CD4-positive, alpha-beta T cell treated with Interleukin-6 at 100 ng/mL for 8 hours (primary cell): ENCODE measurements at places on chromosomes 3 and 15.
A peak's percentile ranks its signal among the peaks of the same experiment; 100 is the strongest.

GRCh38 chr3:196115678-196116083 is 33.8 kb upstream of the TFRC start:
- DNase-seq: no peak

- DNase-seq: no peak
Measured at GRCh38 chr3:66039590-66039887, 821 bp upstream of the MAGI1 start.

DNA sequence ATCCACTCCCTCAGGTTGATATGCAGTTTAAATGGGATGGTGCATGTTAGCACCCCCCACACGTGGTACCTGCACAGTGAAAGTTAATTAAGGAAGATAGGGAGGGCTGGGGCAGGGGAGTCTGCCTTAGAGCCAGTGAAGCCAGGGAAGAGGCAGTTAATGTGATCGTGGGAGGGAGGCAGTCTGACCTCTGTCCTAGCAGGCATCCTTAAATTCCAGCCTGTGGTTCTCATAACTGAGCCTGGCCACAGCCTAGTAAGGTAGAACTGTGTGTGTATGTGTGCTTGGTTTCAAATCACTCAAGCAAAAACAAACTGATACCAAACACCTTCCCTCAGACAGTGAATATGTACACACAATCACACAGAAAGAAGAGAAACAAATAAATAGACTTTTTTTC is 319.1 kb upstream of the TLE3 start:
- DNase-seq: no peak

DNA sequence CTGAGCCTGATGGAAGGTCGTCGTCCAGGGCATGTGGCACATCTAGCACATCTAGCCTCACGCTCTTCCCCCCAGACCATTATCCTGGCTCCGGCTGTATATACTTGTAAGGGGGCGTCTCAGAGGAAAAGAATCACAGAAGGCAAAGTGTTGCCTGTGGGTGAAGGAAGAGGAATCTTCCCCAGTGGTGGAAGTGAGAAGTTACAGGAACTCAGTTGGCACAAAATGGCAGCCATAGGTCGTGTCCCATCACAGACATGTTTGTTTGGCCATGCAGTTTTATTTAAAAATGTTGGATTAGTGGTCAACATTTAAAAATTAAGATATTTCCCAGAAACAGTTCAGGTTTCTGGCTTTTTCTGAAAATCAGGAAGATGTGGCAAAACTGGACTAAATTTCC is 13.6 kb downstream of the GALNT15 start:
- no peak for DNase-seq

DNA sequence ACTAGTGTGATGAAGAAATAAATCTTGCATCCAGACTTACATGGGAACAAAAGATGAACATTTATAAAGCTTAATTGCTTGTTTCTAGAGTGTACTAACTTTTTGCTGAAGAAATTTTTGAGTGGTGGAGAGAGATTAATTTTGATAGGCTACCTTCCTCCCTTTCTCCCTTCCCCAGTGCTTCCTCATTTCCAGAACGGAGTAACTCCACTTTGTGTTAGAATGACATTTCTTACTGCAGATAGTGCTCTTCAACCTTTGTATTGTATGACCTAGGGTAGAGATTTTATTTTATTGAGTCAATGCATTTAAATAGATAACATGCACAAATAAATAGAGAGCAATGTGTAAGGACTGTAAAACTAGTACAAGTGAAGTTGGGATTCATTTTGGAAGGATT is 1.9 kb downstream of the ATP1B3 start:
- DNase-seq: no peak

DNA sequence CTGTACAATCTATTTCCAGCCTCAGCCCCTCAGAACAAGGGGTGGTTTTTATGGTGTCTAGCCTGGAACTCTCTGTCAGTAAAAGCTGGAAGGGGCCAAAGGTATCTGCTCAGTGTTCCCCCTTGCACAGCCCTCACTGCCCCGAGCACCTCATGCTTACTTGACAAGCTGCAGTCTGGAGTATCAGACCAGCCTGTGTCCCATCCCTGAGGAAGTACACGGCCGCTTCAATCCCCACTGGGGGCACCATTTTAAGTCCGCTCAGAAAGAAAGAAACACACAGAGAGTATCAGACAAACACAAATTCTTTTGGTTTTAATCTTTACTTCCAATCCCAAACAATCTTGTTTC is 32.4 kb downstream of the UMPS start:
- DNase-seq: no peak

DNA sequence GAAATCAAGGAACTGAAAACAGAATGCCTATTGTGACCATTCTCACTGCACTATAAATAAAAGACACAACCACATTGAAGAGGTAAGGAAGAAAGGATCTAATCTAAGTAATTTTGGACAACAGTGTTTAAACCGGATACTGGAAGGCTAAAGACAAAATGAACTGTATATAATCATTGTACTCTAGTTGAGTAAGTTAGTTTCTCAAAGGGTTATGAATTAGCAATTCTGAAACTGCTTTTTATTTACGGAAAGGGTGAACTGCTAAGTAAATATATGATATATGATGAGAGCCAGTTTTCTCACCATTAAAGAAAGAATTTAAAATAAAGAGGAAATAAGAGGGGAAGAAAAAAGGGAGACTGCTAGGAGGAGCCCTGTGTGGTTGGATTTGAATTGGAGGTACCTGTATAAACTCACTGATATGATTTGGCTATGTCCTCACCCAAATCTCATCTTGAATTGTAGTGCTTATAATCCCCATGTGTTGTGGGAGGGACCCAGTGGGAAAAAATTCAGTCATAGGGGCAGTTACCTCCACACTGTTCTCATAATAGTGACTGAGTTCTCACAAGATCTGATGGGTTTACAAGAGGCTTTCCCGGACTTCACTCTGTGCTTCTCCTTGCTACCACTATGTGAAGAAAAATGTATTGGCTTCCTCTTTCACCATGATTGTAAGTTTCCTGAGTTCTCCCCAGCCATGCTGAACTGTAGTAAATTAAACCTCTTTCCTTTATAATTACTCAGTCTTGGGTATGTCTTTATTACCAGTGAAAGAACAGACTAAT is 607.7 kb downstream of the PYDC2 start:
- DNase-seq: no peak

- DNase-seq: no peak
Measured at GRCh38 chr15:50652671-50653070, 33.9 kb downstream of the TRPM7 start.

DNA sequence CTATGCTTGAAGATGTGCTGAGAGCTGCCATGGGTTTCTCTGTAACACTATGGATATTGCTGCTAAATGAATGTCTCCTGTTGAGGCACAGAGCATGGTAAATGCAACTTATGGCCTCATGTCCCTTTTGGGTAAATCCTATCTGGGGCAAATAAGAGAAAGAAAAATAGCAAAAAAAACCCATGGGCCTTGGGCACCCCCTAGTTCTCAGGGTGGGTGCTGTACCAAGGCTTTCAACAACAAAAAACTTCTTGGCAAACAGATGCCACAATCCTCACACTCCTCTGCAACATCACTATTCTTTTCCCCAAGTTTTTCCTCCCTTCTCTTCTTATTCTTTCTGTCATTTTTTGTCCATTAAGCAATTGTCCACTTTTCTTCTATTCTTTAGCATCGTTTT is 340.1 kb upstream of the ROBO2 start:
- no peak for DNase-seq

DNA sequence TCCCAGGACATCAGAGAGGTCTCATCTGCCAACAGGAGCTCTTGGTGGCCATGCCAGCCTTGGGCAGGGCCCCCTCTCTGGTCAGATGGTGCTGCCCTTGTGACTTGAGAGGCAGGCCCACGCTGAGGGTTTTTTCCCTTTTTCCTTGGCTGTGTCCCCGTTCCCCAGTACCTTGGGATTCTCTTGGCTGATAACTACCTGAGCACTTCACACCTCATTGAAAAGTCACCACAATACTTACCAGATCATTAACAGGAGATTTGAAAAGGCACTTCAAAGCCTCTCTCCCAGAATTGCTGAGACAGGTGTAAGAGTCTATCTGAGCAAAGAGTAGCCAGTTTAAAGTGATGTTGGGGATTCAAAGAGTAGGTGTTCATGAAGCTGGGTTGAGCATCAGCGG is 15.1 kb upstream of the TMEM158 start:
- DNase-seq: no peak

DNA sequence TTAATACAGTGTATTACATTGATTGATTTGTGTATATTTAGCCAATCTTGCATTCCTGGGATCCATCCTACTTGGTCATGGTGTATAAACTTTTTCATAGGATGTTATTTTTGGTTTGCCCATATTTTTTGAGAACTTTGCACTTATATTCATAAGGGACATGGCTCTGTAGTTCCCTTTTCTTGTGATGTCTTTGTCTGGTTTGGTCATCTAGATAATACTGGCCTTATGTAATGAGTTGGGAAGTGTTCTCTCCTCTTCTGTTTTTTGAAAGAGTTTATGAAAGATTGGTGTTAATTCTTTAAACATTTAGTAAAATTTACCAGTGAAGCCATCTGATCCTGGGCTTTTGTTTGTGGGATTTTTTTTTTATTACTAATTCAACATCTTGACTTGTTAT is 9.6 kb downstream of the CHST13 start:
- no peak for DNase-seq

- DNase-seq: no peak
Measured at GRCh38 chr3:143795874-143796273, 52.4 kb downstream of the SLC9A9 start.

- DNase-seq: no peak
Measured at GRCh38 chr3:52517796-52518722, 15.6 kb downstream of the NT5DC2 start.

DNA sequence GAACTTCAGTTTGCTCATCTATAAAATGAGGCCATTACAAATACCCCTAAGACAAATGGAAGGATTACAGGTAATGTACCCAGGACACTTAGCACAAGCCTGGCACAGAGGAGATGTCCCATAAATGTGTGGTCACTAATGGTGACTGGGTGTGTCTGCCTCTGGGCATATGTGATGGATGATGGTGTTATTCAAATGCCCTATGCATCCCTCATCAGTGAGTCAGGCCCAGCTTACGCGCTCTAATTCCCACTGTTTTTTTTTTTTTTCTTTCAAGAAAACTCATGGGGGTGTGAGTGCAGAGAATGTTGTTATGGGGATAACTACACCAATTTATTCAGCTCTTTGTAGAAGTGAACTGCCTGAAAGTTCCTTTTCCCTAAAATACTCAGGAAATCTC is 23.6 kb upstream of the KIF23 start:
- no peak for DNase-seq

- no peak for DNase-seq
Measured at GRCh38 chr15:63331456-63331855, 50.2 kb downstream of the CA12 start.

- no peak for DNase-seq
Measured at GRCh38 chr15:65806397-65806796, 14.3 kb upstream of the DENND4A start.

GRCh38 chr3:72820415-72820814 is 27.8 kb downstream of the SHQ1 start:
- no peak for DNase-seq

- DNase-seq: no peak
Measured at GRCh38 chr3:25007974-25008658, 419.9 kb upstream of the RARB start.

GRCh38 chr15:90436952-90437351 is 48.9 kb downstream of the IQGAP1 start:
- no peak for DNase-seq

DNA sequence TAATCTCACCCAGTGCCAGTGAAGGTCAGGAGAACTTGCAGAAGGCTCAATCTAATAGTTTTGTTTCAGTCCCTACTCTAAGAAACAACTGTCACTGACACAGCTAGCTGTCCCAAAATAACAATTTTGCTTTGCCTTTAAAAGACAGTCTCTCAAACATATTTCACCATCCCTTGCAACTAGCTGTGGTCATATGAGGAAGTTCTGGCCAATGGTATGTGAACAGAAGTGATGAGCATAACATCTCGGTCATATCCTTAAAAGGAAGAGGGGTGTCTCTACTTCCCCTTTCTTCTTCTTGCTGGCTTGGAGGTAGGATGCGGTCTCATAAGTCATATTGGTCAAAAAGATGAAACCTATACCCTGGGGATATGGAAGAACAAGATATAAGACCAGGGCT is 198.1 kb downstream of the NEK10 start:
- no peak for DNase-seq

GRCh38 chr3:106963442-106963841 is 413.8 kb upstream of the CCDC54 start:
- no peak for DNase-seq

- DNase-seq: no peak
Measured at GRCh38 chr3:148642214-148642613, 55.5 kb upstream of the AGTR1 start.

GRCh38 chr3:138220788-138221187 is 33.7 kb downstream of the ARMC8 start:
- DNase-seq: no peak

- peak; percentile 39 for DNase-seq
Measured at GRCh38 chr3:178001670-178002101, 534.5 kb upstream of the KCNMB2 start.
